ENCODE measurements at places on chromosomes 6 and 20. TPM values are rescaled to one million over a fixed set of nuclear protein-coding genes. Genes with fewer than 3 reads are reported as not detected.

Gene DLL1
- 15.9 TPM for total RNA-seq

GRCh38 chr20:3082955-3083952 is 1.3 kb downstream of the AVP start:
- DNase-seq, result peak; percentile 27

GRCh38 chr6:159052720-159053119 is 7.9 kb upstream of the TAGAP start:
- no peak for DNase-seq

DNA sequence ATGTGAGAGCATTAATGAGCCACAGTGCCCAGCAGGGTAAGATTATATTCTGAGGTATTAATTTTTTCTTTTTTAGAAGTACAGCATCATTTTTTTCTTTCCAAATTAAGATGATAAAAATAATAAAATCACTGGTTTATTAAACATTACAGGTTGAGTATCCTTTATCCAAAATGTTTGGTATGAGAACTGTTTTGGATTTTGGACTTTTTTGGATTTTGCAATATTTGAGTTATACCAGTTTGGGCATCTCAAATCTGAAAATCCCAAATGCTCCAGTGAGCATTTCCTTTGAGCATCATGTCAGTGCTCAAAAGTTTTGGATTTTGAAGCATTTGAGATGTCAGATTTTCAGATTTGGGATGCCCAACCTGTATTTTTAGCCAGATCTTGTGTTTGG is 44.4 kb downstream of the ENPP1 start:
- DNase-seq, result no peak

DNA sequence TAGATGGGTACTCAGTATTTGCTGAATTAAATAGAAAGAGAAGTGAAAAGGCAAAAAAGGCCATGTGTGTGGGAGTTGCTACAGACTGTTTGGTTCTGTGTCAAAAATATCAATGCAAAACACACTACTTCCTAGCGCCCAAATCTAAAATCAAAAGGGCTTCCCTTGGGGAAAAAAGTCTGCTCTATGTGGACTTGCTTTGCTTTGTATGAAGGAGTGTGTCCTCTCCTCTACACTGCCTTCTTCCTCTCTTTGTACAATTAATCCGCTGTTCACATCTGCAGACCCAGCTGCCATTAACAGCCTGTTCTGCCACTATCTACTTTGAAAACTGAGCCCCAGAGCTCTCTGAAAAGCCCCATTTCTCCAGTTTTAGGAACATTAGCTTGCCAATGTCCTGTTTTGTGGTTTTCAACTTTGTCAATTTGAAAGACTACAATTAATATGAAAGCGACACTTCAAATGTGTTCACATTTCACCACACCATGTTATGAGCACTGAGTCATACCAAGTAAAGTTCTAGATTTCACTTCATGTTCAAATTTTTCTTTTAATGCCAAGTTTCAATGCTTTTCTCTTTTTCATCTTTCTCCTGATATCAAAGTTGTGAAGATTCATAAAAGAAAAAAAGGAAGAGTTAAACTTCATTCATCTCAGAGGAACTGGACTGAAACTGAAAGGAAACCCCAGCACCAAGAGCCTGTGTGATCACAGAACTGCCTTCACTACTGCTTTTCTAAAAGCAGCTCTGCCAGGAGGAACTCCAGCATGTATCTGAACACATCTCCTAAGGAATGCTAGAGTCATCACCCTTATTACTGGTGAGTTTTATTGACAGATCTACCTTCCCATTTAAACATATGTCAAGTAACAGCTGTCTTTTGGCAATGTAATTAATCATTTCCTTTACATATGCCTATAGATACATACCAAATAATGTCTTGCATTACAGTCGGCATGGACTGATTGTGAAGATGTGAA is 102.6 kb downstream of the KIF13A start:
- no peak for DNase-seq

- DNase-seq, result no peak
Observed at GRCh38 chr20:57197352-57198131, 68.9 kb downstream of the BMP7 start.

DNA sequence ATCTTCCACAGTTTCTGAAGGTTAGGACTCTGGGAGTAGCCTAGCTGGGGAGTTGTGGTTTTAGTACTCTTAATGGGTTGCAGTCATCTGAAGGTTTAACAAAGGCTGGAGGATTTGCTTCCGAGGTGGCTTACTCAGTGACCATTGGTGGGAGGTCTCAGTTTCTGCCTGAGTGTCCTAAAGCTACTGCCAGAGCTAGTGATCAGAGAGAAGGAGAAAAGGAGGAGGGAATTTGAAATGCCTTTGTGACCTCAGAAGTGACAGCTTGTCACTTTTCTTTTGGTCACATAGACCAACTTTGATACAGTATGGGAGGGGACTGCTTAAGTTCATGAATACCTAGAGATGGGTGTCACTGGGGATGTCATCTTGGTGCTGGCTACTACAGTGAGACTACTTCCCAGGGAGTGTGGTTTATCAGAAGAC is 41.3 kb downstream of the NCOA3 start:
- DNase-seq, result no peak

DNA sequence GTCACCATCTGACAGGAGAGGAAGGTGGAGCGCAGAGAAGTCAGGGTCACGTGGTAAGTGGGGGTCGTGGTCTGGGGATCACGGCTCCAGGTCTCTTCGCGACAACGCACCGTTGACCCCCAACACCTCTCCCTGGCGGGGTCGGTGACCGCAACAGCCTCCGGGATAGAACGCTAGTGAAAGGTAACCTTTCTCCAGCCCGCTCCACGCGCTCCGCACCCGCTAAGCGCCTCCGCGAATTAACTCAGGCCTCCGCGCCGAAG is 600 bp upstream of the SYNJ2 start:
- no peak for DNase-seq

Gene NKAIN2
- not detected for total RNA-seq

Gene PHIP
- 45.6 TPM for total RNA-seq

DNA sequence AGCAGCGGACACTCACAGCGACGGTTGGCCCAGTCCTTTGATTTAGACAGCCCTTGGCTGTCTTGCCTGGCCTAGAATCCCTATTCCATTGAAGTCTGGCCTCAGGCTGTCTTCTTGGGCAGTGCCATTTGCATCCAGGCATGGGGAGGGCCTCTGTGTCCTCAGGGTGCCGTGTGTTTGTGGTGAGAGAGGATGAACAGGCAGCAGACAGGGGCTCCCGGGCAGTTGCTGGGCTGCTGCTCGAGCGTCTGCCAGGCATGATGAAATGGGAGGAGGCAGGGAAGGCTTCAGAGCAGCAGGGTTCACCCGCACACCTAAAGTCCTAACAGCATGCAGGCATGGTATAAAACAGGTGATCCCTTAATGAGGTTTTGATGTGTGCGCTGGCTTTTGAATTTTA is 126.9 kb downstream of the SOBP start:
- DNase-seq, result no peak

GRCh38 chr20:26169506-26169905 is 472.9 kb upstream of the ZNF337 start:
- no peak for DNase-seq

Gene DACT2
- total RNA-seq, result not detected

GRCh38 chr6:12404651-12405050 is 114.5 kb downstream of the EDN1 start:
- no peak for DNase-seq

Gene MTFR2
- total RNA-seq, result 4.3 TPM

Gene BTN1A1
- not detected for total RNA-seq

- DNase-seq, result peak; percentile 48
Observed at GRCh38 chr20:2713285-2713684, 20.7 kb downstream of the EBF4 start.

Gene STX11
- total RNA-seq, result 3.0 TPM

DNA sequence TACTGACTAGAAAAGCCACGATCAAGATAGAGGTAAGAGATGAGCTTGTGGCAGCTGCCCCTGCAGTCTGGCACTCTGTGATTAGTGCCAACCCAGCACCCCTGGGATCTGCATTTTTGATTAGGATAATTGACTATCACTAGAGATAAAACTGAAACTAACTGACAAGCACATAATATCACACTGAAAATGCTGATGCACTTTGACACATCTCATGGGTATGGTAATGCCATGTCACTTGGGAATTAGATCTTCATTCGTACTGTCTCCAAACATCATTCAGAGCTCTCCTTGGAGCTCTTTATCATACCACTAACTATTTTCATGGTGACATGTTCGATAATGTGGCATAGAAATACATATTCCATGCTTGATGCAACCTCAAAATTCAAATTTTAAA is 612.9 kb upstream of the BTBD3 start:
- DNase-seq, result no peak

GRCh38 chr6:434051-434705 is 42.6 kb downstream of the IRF4 start:
- no peak for DNase-seq

Gene NR2E1
- total RNA-seq, result not detected

- DNase-seq, result no peak
Observed at GRCh38 chr6:145498425-145498824, 236.9 kb downstream of the EPM2A start.

Gene TREM1
- not detected for total RNA-seq

DNA sequence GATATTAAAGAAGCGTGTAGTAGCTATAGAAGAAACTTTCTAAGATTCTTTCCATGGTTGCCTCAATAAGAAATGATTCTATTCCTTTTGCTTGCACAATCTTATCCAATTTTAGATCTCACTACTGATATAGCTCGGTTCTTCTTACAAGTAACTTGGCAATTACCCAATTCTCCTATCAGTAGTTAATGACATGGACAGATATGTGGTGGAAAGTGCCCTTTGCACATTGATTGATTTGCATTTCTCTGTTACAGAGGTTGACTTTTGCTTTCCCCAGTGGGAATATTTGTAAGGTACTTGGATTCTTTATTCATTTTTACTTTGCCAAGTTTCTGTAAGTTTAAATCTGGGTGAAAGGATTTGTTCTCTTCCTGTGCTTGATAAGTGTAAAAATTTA is 93.7 kb upstream of the QKI start:
- DNase-seq, result no peak

DNA sequence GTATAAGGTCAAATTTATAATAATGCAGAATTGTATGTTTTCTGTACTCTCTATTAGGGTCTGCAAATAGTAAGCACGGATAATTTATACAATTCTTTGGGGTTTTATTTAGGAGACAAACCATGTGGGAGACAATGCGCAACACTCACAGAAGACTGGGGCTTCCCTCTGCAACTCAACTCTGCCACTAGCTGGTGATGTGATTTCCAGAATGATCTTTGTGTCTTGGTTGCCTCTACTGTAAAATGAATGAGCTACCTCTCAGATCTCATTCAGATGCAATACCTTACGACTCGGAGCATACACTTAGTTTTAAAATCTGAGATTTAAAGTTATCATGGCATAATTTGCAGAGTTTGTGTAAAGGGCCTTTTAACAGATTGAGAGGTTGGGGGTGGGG is 6.4 kb downstream of the MAN1A1 start:
- DNase-seq, result no peak

GRCh38 chr20:32539026-32539816 is 45.9 kb downstream of the NOL4L start:
- DNase-seq, result no peak

GRCh38 chr20:47358672-47359529 is 2.4 kb upstream of the ZMYND8 start:
- no peak for DNase-seq

DNA sequence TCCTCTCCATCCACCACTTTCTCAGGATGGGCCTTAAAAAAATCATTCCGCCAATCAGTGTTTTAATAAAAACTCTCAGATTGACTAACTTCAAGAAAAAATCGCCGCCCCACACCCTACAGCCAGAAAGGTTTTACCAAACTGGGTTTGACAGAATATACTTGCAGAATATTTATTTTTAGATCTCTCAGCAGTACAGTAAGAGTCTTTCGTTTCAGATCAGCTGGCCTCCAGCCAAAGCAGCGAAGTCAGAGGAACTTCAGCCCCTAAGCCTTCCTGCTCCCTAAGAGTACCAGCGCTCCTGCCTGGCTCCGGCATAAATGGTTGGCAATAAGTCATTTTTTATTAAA is 24.7 kb downstream of the TBC1D7 start:
- no peak for DNase-seq

Gene B3GAT2
- not detected for total RNA-seq

Gene SMLR1
- total RNA-seq, result not detected

- no peak for DNase-seq
Observed at GRCh38 chr20:38601216-38602184, at the start of gene ARHGAP40. TSS of gene ARHGAP40 (plus strand) at chr20:38601809.

GRCh38 chr20:40255365-40255764 is 433.7 kb downstream of the MAFB start:
- no peak for DNase-seq

DNA sequence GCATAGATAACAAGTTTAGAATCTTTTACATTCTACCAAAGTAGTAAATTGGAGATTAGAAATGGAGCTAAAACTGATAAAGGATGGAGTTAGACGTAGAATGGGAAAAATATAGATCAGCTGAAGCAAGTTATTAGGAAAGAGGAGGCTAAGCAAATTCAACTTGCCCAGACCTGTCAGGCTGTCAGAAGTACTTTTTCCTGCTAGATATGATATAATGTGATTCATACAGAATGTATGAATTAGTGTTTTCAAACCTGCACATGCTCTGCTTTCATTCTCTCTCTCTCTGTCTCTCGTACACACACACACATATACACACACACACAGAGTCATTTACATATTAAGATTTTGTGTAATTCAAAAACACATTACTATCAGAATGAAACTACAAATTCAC is 133.2 kb upstream of the HDGFL1 start:
- DNase-seq, result no peak

Gene GUCA1A
- not detected for total RNA-seq

GRCh38 chr20:49291200-49291599 is 13.3 kb upstream of the ZNFX1 start:
- DNase-seq, result no peak

GRCh38 chr20:58701431-58702160 is 9.0 kb downstream of the NPEPL1 start:
- DNase-seq, result no peak

- no peak for DNase-seq
Observed at GRCh38 chr20:4552075-4552640, 169.6 kb upstream of the PRND start.

GRCh38 chr20:341682-342081 is 5.2 kb upstream of the NRSN2 start:
- no peak for DNase-seq

Gene RGS19
- total RNA-seq, result 20.7 TPM

DNA sequence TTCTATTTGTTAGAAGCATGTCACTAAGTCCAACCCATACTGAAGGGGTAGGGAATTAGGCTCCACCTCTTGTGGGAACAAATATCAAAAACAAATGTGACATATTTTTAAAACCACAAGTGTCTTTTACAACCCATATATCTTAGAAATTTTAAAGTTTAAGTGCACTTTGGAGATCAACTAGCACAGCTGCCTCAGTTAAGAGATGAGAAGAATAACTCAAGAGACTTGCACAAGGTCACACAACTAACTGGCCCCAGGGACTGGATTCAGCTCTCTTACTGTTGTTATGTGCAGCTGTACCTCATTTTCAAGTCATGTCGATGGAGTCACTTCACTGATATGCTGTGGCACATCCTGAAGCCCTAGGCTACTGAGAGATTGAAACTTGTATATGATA is 102.9 kb upstream of the BMP2 start:
- DNase-seq, result no peak

All from naive thymus-derived CD8-positive, alpha-beta T cell (primary cell).